A172 (cell line): ENCODE measurements at places on chromosomes 4 and X. TPM values are rescaled to one million over a fixed set of nuclear protein-coding genes. Genes with fewer than 3 reads are reported as not detected.

CT45A1 gene
- total RNA-seq = not detected in 2 replicates

PPP2R2C gene
- 6.7 and 10.6 TPM in 2 replicates for total RNA-seq

XG gene
- not detected in 2 replicates for total RNA-seq

RAB40A gene
- total RNA-seq = not detected in 2 replicates

DMP1 gene
- not detected in 2 replicates for total RNA-seq

ARHGAP36 gene
- total RNA-seq = not detected in 2 replicates
